ENCODE measurements at places on chromosomes 7 and 10.

- DNase-seq: no peak
These were observed 116.8 kb downstream of the ZFAND4 start for GRCh38 chr10:45555795-45556194.

- DNase-seq: no peak
These were observed 265.1 kb downstream of the CCSER2 start for GRCh38 chr10:84593506-84593905.

DNA sequence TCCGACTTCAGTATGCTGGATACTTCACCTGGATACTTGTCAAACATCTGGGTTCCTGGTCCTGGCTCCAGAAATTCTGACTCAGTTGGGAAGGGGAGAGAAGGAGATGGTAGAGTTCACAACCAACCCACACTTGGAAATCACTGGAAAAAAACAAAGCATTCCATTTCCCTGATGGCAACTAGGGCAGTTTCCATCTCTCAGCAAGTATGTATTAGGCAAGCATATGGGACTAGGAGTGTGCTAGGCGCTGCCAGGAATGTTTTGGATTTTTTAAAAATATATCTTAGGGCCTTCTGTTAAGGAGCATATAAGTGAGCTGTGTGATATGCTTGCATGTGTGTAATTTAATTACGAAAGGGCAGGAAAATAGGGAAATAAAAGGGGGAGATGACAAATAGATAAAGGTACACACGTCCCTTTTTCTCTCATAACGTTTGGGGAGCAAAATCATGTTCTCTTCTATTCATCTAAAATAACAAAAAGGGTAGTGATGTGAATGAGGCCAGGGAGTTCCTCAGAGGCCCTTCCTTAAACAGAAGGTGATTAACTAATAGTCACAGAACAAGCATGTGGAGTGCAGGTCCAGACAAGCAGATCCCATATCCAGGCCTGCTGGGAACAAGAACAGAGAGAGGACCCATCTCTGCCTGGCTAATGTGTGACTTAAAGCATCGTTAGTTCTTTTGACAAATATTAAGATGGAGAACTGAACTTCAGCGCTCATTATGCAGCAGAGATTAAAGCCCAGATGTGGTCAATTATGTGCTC, 64.5 kb upstream of the NFE2L3 start:
- DNase-seq: no peak

DNA sequence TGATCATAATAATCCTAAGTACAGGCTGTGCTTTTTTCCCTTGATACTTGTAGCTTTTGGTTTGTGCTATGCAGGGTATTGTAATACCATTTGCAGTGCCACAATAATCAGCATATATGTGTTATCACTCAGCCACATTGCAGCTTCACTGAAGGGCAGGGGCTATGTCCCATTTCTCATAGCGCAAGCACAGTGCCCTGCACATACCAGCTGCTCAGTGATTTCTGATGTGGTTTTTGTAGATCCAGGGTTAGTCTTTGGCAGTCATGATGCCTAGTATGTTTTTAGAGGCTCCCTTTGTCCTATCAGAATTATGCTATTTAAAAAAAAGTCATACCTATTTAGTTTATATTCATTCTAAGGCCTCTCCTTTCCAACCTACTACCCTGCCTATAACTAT, 25.8 kb downstream of the MET start:
- no peak for DNase-seq

- peak; percentile 92 for DNase-seq
These were observed 76.1 kb downstream of the ADD3 start for GRCh38 chr10:110083884-110084283.

DNA sequence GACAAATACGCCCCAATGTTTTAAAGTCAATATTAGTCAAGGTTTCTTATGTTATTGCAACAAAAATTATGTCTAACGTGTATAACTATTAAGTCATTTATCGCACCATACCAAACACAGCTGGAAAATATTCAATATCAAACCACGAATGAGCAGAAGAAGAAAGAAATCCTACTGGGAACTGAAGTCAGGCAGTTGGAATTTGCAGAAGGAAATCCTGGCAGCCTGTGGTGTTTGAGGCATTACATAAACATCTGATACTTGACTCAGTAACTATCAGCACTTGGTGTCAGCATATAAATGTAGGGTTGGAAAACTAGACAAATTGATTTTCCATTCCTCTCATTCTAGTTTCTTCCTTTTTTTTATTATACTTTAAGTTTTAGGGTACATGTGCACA, 83.4 kb upstream of the NUPR2 start:
- DNase-seq: no peak

DNA sequence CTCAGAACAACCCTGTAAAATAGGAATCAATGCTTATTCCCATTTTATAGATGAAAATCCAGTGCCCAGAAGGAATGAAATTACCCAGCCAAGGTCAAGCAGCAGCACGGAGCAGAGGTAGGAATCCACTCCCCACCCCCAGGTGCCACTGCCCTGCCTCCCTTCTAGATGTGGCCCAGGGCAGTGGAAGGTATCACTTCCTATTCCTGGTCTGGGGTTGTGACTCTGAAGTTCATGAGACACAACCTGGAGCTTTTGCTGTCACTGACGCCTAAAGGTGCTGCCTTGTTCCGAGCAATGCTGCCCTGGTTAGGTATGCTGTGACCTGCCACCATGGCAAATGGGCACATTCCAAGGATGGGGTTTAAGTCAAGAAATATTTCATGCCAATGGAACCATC, 53.6 kb downstream of the PIK3AP1 start:
- DNase-seq: no peak

- peak; percentile 79 for DNase-seq
These were observed 15.6 kb upstream of the RFC2 start for GRCh38 chr7:74269757-74270277.

GRCh38 chr10:30002426-30003266, 56.7 kb downstream of the JCAD start:
- DNase-seq: peak; percentile 41

DNA sequence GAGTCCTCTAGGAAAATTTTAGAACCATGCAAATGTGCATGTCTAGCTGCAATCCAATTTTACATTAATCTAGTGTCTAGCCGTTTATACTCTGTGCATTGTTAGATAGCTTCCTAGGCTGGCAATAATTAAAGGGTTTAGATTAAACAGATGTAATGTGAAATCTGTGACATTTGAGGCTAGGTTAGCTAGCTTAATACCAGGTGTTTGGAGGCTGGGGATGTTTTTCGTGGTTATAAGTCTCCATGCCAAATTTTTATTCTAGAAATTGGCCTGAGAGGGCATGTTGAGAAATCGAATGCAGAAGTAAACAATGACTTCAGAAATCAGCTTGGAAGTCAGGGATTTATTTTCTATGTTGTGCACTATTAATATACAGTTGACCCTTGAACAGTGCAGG, 94.2 kb downstream of the ST7 start:
- DNase-seq: no peak

- no peak for DNase-seq
These were observed 716.6 kb upstream of the GALNT17 start for GRCh38 chr7:70415179-70415972.

DNA sequence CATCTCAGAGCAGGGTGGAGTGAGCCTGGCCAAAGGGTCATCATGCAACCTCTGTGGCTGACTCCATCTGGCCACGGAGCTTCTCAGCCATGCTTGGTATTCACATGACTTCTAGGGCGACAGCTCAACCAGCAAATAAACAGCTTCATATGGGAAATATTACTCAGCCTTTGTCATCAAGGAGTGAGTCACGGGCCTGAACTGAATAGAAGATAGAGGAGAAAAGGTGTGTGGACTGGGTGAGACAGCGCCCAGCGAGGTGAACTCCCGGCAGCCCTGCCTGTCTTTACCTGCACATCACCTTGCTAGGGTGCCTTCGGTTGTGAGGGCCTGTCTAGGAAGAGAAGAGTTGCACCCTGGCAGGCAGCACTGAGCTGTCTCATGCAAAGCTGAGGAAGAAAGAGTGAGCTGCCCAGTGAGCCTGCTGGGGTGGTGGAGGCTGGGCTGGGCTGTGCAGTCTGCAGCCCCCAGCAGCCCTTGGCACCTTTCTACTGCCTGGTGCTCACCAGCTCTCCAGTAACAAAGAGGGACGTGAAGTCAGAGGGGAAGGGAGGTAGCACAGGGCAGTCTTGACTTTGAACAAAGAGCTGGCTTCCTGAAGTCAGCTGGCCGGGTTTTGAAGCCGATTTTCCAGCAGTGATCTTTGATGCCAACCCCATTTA, 114.2 kb downstream of the EGFR start:
- DNase-seq: no peak

DNA sequence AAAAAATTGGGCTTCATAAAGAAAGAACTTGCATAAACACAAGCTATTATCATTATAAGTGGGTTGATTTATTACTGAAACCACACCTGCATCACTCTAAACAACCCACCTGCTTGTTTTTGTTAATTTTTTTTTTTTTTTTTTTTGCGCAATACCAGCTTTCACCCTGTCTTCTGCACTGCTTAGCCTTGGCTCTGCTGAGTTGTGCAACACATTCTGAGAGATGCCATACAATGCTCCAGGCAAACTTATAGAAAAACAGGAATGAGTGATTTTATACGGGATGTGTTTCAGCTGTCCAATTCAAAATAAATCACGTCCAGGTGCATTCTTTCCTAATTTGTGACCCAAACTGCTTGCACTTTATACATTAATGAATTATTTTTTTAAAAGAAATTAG, 923.6 kb downstream of the GATA3 start:
- DNase-seq: no peak

GRCh38 chr7:1322240-1323110, 89.8 kb downstream of the UNCX start:
- DNase-seq: no peak

GRCh38 chr10:49441488-49442476, 45.9 kb upstream of the DRGX start:
- no peak for DNase-seq

DNA sequence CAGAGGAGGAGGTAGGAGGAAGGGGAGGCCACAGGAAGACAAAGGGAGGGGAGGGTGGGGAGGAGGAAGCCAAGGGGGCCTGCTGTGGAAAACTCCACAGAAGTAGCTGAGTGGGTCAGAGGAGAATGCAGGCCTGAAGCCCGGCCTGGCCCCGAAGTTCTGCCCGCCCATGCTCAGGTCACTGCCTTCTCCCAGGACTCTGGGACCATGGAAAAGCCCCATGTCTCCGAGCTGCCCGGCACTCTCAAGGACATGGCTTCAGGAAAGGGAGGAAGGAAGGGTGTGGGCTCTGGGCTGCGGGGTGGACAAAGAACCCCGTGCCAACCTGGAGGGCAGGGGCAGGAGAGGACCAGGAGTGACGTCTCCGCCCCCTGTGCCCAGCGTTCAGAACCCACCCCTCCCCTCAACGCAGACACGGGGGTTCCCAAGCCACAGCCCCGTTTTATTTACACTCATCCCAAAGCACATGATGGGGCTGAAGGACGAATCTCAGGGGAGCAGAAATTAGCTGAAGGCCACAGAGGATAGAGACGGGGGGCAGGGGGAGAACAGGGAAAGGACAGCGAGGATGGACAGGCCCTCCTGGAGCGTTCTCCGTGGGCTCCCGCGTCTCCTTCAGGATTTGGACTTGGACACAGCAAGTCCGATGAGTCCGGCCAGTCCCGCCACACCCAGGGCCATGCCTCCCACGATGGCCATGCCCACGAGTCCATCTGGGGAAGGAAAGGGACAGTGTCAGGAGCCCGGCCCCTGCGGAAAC, 1.8 kb upstream of the CLDN15 start:
- DNase-seq: no peak

DNA sequence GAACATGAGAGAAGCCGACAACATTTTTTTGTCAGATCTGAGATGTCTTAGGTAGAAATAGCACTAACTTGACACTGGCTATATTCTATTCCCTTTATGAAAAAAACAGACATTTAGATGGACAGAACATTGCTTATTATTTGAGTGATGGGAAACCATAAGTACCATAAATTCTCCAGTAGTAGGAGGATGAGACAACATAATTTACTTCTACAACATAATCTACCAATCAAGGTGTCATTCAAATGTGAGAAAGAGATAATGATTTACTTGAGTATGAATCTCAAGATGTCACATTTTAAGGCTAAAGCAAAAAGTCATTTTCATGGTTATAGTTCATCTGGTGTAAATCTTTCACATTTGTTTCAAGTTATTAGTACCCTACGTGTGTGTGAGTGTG, 110.8 kb downstream of the CALCR start:
- DNase-seq: no peak

- no peak for DNase-seq
These were observed 46.2 kb upstream of the SLC39A12 start for GRCh38 chr10:17905491-17905890.

GRCh38 chr7:92623544-92623943, 33.4 kb upstream of the FAM133B start:
- no peak for DNase-seq

DNA sequence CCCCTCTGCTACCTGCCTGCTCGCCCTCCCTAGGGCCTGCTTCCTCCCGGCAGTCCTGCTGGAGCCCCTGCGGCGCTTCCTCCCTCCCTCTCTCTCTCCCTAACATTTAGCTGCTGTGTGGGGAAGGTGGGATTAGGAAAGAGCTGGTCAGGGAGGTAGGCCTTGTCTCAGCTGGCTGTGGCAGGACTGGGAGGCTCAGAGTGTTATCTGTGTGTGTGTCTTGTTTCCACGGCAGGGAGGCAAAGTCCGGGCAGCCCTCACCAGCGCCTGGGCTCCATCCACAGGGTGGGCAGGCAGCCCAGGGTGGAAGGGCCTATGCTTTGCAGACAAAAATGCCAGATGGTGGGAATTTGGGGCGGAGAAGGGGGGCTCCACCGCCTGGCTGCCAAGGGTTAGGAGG, 105.7 kb downstream of the RPS24 start:
- DNase-seq: no peak

DNA sequence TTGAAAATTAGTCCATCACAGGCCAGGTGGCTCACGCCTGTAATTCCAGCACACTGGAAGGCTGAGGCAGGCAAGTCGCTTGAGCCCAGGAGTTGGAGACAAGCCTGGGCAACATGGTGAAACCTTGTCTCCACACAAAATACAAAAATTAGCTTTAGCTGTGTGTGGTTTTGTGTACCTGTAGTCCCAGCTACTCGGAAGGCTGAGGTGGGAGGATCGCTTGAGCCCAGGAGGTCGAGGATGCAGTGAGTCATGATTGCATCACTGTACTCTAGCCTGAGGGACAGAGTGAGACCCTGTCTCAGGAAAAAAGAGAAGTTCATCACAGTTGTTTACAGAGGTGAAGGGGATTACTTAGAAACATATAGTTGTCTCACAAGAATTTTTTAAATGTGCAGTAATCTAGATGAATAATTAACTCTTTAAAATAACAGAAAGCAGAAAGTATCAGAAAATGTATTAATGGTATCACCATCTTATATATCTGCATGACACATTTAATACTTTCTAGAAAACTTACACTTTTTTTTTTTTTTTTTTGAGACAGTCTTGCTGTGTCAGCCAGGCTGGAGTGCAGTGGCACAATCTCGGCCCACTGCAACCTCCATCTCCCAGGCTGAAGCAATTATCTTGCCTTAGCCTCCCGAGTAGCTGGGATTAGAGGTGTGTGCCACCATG, 8.9 kb downstream of the LCOR start:
- DNase-seq: no peak

DNA sequence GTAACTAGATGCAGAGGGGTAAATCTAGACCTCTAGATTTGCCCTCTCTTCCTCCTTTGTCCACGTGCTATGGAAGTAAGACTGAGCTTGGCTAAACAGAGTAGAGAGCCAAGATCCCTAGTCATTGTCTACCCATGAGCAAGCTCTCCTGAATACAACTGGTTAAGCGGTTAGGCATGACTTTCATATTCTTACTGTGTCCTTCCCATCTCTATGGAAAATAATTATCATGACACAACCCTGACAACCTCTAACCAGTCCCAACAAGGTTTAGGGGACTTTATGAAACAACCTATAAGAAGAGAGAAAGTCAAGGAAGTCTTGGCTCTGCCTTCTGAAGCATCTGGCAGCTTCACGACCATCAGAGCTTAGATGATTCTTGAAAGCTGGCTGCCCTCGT, 7.8 kb upstream of the LAMB4 start:
- no peak for DNase-seq

GRCh38 chr7:17289074-17289645, 9.3 kb upstream of the AHR start:
- no peak for DNase-seq

Measured in NCI-H510A treated with DMSO at 0.1 percent for 48 hours (cell line).